ENCODE measurements at places on chromosomes 16 and 17.
A peak's percentile ranks its signal among the peaks of the same experiment; 100 is the strongest.

- no peak for DNase-seq
Measured at GRCh38 chr17:17052462-17053221, 10.4 kb downstream of the MPRIP start.

- no peak for DNase-seq
Measured at GRCh38 chr16:1810536-1810935, 16.1 kb downstream of the HAGH start.

DNA sequence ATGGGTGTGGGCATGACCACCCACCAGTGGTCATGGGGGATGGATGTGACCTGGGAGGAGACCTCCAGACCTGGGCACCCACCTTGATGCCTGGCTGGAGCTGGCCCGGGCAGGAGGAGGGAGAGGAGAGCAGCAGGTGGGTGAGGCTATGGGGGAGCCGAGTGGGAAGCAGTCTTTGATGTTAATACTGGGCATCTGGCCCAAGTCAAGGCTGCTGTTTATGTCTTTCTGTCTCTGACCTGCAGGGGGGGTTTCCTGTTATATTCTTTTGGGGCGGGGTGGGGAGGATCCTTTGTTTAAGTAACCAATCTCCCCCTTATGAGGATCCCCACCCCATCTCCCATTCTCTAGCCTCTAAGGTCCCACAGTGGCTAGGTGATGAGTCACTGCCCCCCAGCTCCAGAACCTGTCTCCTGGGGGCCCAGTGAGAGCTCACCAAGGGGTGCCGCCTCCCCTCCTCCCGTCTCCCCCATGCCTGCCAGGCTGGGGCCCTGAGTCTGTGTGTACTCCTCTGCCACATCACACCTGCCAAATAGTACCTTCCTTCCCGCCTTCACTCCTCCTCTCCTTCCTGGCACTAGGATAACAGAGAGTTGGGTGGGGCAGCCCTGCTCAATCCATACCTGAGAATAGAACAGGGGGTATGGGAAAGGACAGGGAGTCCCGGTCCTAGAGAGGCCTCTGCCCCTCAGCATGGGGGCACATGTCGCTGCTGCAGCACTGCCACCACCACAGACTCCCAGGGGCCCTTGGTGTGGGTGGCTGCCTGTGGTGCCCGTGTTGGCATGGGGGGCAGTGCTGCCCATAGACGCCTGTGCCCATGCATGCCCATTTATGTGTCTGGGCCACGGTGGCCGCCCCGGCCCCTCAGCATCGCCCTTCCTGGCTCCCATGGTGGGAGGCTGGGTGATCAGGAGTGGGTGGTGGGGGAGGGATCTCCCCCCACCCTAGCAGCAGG lies 7.3 kb downstream of the THRA start:
- peak; percentile 69 for DNase-seq

GRCh38 chr17:16923097-16923903 lies 48.6 kb downstream of the TNFRSF13B start:
- DNase-seq: no peak

GRCh38 chr17:80594431-80595269 lies 50.0 kb downstream of the RPTOR start:
- no peak for DNase-seq

DNA sequence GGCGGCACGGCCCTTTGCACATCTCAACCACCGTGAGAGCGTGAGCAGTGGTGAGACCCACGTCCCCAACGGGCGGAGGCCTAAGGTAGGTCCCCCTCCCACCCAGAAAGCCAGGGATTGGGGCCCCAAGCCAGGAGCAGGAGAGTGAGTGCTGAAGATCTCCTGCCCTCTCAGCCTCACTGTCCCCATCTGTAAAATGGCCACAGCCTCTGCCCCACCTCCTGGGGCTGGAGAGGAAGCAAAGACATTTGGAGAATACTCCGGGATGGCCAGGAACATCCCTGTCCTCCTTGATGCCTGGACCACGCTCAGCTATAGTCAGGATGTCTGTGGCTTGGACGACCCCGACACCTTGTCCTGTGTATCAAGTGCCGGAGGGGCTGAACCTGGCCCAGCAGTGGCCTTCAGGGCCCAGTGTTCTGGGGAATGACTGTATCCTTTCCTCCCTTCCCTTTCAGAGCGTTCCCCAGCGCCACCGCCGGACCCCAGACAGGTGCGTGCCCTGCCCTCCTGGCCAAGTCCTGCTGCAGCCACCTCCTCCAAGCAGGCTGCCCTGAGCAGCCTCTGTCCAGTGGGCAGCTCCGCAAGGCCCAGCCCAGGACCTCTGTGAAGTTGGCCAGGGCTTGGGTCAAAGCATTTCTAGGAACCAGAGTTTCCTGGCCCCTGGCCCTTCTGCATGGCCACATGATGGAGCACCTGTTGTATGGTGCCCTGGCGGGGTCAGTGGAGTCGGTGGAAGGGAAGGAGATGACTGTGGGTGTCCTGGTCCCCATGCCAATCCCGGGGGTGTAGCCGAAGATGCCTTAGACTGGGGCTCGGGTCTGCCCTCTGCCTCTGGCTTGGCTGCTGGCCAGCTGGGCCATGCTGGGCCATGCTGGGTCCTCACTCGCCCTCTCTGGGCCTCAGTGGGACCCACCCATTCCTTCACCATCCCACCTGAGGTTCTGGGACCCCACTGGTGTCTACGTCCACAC lies 38.4 kb downstream of the ADCY7 start:
- DNase-seq: no peak

DNA sequence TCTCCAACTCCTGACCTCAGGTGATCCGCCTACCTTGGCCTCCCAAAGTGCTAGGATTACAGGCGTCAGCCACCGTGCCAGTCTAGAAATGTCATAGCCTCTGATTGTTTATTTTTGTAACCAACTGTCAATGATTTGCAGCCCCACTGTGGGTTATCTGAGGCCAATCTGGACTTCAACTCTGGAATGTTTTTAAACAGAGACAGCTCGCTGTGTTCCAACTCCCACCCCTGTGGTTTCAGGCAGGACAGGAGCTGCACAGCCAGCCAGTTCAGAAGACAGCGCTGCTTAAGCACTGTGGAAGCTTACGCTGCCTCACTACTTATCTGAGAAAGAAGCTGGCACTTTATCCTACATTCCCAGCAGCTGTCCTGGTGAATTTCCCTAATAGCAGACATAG lies 19.5 kb downstream of the MRM3 start:
- no peak for DNase-seq

DNA sequence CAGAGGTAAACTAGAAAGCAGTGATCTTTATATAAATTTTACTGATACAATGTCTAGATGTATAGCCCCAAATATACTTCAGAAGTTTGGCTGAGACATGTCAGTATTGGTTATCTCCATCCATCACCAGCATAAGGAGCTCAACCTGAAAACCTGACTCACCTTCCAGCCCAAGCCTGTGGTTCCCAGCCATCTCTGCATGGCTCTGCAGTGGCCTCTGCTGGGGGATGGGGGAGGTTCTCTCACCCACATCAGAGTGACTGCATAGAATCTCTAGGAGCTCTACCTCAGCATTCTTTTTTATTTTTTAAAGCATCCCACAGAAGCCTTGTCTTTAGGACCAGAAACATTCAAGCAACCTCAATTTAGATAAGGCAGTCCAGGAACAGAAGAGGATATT lies 27.3 kb downstream of the USP7 start:
- peak; percentile 75 for DNase-seq

- DNase-seq: no peak
Measured at GRCh38 chr16:76204249-76204648, 73.0 kb upstream of the CNTNAP4 start.

GRCh38 chr17:8072729-8073461 lies 14.6 kb downstream of the ALOX12B start:
- peak; percentile 29 for DNase-seq

DNA sequence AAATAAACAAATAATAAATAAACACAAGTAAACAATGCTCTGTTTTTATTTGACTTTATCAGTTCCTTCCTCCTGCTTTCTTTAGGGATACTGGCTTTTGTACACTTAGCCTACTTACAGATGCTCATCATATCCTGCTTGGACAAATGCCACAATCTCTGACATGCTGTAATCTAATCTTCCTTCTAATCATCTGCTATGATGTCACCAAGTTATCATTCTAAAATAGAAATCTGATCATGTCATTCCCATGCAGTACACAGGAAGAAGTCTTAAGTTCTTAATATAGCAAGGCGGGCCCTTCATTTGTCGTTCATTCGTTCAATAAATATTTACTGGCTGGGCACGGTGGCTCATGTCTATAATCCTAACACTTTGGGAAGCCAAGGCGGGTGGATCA lies 9.1 kb upstream of the UBB start:
- no peak for DNase-seq

DNA sequence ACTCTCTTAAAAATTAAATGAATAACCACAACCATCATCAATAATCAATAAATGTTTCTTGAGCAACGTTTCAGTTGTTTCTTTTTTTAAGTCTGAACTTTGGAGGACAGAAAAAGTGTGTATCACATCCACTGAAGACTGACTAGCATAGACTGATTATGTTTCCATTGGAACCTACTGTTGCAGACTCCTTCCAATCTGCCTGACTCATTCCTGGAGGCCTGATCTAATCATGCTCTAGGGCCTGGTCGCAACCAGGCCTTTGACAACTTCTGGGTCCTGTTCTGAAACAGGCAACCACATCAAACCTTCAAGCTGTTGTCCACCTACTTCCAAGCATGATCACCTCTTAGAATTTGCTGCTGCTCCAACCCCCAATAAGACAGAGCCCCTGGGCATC lies 109.2 kb upstream of the NUDT7 start:
- DNase-seq: no peak

- DNase-seq: peak; percentile 77
Measured at GRCh38 chr16:67235816-67236562, 9.1 kb downstream of the TMEM208 start.

GRCh38 chr17:68498479-68499326 lies 13.5 kb upstream of the PRKAR1A start:
- no peak for DNase-seq

DNA sequence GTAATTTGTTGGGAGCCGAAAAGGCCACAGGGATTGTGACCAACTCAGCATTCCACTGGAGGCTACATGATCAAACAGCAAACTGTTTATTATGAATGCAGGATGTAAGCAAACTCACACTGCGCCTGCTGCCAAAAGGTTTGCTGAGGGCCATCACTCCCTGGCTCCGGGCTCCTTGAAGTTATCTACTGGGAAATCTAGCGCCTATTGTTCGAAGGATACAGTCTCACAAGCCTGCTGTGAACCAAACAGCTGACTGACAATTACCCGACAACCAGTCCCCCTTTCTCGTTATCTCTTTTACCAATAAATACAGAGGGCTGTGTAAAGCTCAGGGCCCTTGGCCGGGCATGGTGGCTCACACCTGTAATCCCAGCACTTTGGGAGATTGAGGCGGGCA lies 52.5 kb downstream of the BCL7C start:
- DNase-seq: no peak

DNA sequence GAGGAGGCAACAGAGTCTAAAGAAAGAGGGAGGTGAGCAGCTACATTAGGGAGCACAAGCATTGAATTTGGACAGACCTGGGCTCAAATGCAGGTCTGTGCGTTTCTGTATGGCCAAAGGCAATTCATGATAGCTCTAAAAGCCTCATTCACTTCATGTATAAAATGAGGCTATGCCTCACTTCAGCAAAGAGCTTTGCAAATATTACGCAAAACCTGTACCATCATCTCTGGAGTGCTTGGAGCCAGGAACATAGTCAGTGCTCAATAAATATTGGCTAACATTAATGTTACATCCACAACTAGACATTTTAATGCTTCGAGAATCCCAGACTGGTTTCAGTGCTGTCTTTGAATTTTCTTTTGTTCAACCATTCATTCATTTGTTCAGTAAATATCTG lies 254.7 kb upstream of the CDH11 start:
- DNase-seq: no peak

- DNase-seq: no peak
Measured at GRCh38 chr16:67540756-67541155, 12.1 kb downstream of the RIPOR1 start.

DNA sequence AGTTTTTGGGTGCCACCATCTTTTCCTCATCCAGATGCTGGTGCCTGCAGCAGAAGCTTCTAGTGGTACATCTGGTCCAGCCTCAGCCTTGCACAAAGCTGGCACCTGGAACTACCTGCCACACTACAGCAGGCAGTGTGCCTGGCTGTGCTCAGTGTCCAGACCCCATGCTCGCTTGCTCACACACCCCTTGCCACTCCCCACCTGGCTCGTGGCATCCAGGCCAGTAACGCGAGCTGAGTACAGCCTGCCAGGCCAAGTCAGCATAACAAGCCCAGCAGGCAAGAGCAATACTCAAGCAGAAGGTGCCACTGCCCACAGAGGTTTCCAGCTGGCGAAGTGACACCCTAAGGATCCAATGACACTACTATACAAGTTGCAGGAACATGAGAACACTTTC lies 29.7 kb upstream of the KIF2B start:
- DNase-seq: no peak

GRCh38 chr16:27737513-27737912 lies 187.6 kb downstream of the KATNIP start:
- DNase-seq: no peak

- no peak for DNase-seq
Measured at GRCh38 chr16:58836427-58836826, 102.3 kb upstream of the GOT2 start.

Measured in CD4-positive, alpha-beta T cell treated with Interleukin-10 for 1 hour (primary cell).